Prostate gland (tissue), 2 donors: ENCODE measurements at places on chromosomes 12 and 14. TPM values are rescaled to one million over a fixed set of nuclear protein-coding genes. Genes with fewer than 3 reads are reported as not detected.
A peak's percentile ranks its signal among the peaks of the same experiment; 100 is the strongest.

- no peak overlapping the region for H3K27ac ChIP-seq
- no peak for DNase-seq
- H3K36me3 ChIP-seq, result no peaks in the 10 kb centered on the region
- peaks cover 2% of the 10 kb centered on the region for H3K27me3 ChIP-seq
- H3K4me1 ChIP-seq, result no peaks in the 10 kb centered on the region
Observed at GRCh38 chr12:4420138-4420670, 25.4 kb downstream of the FGF6 start.

RHOJ gene
- total RNA-seq, result 6.6 TPM

MIS18BP1 gene
- 46.7 TPM for total RNA-seq

L2HGDH gene
- total RNA-seq, result 5.6 TPM

KRT85 gene
- total RNA-seq, result not detected

DNA sequence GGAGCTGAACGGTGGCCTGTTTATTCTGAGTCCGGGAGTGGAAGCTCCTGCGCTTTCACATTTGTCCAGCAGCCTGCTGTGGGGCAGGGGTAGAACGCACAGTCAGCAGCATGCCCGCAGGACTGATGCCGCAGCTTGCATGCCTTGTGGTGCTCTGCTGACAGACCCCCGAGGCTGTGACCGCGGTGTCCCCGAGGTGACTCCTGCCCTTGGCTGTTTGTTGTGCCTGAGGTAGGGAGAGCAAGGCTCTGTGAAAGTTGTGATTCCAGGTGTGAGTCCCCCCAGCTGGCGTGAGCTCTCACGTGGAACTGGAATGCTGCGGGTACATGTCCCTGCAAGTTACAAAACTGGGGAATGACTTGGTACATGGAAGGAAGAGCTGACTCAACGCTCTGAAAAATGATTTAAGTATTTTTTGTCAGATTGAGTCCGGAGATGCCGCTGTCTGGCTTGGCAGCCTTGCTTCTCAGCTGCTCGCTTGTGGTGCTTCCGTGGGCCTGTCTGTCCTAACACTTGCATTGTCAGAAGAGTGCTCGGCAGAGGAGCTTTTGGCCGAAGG, 18.1 kb downstream of the MLXIP start:
- no peaks in the 10 kb centered on the region for H3K36me3 ChIP-seq
- H3K27ac ChIP-seq, result peak overlapping the region; percentile 64
- H3K4me3 ChIP-seq, result no peak overlapping the region

APOLD1 gene
- 10.7 TPM for total RNA-seq

NYNRIN gene
- 10.5 TPM for total RNA-seq

GRCh38 chr12:75720812-75721641, 209.6 kb upstream of the KRR1 start:
- DNase-seq, result peak; percentile 74
- peaks cover 7% of the 10 kb centered on the region for H3K4me1 ChIP-seq
- no peaks in the 10 kb centered on the region for H3K27me3 ChIP-seq
- H3K36me3 ChIP-seq, result no peaks in the 10 kb centered on the region
- H3K27ac ChIP-seq, result no peak overlapping the region

- no peaks in the 10 kb centered on the region for H3K36me3 ChIP-seq
- no peaks in the 10 kb centered on the region for H3K27me3 ChIP-seq
- no peak for DNase-seq
- no peak overlapping the region for H3K4me3 ChIP-seq
Observed at GRCh38 chr12:84070292-84070691, 842.3 kb downstream of the SLC6A15 start.

DNA sequence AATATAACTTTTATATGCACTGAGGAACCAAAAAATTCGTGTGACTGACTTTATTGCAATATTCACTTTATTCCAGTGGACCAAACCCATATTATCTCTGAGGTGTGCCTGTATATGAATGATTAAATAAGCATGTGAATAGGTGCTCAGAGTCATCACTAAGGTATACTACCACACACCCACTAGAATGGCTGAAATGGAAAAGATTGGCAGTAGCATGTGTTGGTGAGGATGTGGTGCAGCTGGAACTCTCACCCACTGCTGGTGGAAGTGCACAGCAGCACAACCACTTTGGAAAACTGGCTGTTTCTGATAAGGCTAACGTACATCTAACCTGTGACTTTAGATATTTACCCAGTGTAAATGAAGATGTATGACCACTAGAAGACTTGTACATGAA, 36.8 kb downstream of the GOLGA5 start:
- no peak overlapping the region for H3K4me3 ChIP-seq
- no peaks in the 10 kb centered on the region for H3K27me3 ChIP-seq
- H3K27ac ChIP-seq, result no peak overlapping the region
- DNase-seq, result no peak
- H3K36me3 ChIP-seq, result peaks cover 4% of the 10 kb centered on the region

DNA sequence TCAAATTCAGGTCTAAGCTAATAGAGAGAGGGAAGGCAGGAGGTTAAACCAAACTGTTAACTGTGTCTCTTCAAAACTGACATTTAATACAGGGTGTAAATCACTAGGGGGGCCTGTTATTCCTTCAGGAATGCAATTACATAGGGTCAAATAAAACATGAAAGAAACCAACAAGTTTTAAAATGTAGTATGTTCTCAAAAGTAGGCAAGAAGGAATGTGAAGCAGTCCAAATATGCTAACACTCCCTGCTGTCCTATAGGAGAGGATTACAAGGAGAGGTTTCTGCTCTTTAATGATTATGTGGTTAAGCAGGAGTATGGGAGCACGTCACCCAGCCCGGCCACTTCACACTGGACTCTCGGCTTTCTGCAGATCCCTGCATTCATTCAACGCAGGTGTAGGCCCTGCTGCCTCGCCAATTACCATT, 42.5 kb upstream of the BMP4 start:
- no peak overlapping the region for H3K27ac ChIP-seq
- H3K4me3 ChIP-seq, result no peak overlapping the region
- H3K4me1 ChIP-seq, result no peaks in the 10 kb centered on the region
- H3K27me3 ChIP-seq, result no peaks in the 10 kb centered on the region
- DNase-seq, result no peak

- H3K4me3 ChIP-seq, result peak overlapping the region; percentile 81
- H3K27me3 ChIP-seq, result no peaks in the 10 kb centered on the region
- no peaks in the 10 kb centered on the region for H3K36me3 ChIP-seq
- H3K27ac ChIP-seq, result peak overlapping the region; percentile 86
- H3K4me1 ChIP-seq, result no peaks in the 10 kb centered on the region
Observed at GRCh38 chr14:65413739-65414045, 1.2 kb downstream of the FUT8 start.

LRRC10 gene
- total RNA-seq, result not detected

SNW1 gene
- 45.6 TPM for total RNA-seq

- no peak for DNase-seq
- H3K4me3 ChIP-seq, result no peak overlapping the region
- H3K27me3 ChIP-seq, result no peaks in the 10 kb centered on the region
- H3K4me1 ChIP-seq, result no peaks in the 10 kb centered on the region
- H3K36me3 ChIP-seq, result no peaks in the 10 kb centered on the region
Observed at GRCh38 chr14:71478542-71478941, 453.7 kb upstream of the RGS6 start.

IQSEC3 gene
- 2.6 TPM for total RNA-seq

DNA sequence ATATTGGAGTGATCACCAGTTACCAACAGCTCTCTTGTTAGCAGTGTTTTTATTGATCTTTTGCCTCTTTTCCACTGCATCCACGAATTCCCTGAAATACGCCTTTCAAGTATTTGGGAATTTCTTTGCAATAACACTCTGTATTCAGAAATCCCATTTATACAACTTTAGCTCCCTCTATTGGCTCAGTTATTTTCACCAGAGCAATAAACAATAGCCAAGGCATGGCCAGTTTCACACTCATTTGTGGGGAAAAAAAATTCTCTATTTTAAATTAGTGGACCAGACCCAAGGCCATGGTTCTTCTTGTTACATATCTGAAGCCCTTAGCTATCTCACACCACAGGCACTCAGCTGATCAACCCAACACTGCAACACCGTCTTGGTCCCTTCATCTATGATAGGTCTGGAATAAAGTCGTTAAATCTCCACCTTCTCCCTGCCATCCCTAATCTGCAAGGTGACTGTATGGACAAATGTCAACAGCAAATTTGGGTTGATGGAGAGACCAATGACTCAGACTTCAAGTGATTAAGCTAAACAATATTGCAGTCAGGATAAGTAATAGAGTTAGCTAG, 92.4 kb upstream of the TMEM260 start:
- no peak overlapping the region for H3K27ac ChIP-seq
- DNase-seq, result no peak

DNA sequence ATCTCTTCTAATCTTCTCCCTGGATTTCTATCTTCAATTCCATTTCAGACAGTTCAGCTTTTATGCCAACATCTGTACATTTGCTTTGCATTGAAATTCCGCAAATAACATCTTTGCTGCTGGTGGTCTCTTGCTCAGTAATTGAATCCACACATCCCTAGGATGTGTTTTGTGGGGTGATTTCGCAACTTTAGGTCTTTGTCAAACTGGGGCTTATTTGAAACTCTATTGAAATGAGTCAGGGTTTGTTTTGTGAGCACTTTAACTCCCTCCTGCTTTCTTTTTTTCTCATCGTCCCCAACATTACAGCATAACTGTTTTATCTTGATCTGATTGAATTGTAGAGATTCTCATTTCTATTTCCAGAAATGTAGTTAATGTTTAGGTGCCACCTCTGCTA, 404.3 kb downstream of the NPAS3 start:
- H3K4me3 ChIP-seq, result no peak overlapping the region
- no peak overlapping the region for H3K27ac ChIP-seq
- no peak for DNase-seq
- no peaks in the 10 kb centered on the region for H3K4me1 ChIP-seq

- no peaks in the 10 kb centered on the region for H3K4me1 ChIP-seq
- no peaks in the 10 kb centered on the region for H3K36me3 ChIP-seq
- peaks cover 3% of the 10 kb centered on the region for H3K27me3 ChIP-seq
- DNase-seq, result no peak
- H3K4me3 ChIP-seq, result no peak overlapping the region
Observed at GRCh38 chr14:29461506-29461905, 466.1 kb downstream of the PRKD1 start.

DNA sequence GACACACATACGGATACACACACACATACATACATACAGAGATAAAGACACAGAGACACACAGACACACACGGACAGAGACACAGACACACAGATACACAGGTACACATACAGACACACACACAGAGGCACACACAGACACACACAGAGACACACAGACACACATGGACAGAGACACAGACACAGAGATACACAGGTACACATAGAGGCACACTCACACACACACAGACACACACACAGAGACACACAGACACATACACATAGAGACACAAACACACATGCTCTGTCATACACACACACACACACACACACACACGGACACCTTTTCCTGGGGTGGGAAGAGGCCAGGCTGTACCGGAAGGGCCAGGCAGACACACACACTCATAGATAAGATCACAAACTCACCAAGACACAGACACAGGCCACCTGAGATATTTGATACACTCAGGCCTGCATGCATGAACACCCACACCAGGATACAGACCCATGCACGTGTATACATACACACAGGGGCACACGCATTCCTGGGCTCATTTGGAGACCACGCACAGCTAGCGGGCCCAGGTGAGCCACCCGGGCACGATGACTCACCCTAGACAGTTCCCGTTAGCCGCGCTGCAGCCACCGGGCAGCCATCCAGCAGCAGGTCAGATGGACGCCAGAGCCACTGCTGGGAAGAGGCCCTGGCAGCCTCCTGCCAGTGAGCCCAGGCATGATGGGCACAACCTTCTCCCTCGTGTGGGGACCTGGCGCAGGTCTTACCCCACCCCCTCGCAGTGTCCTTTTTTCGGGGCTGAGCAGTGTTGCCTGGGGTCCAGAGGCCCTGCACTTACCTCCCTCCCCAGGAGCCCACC, 1.8 kb upstream of the AHNAK2 start:
- no peak overlapping the region for H3K27ac ChIP-seq
- H3K4me1 ChIP-seq, result peaks cover 14% of the 10 kb centered on the region
- H3K4me3 ChIP-seq, result no peak overlapping the region
- H3K36me3 ChIP-seq, result no peaks in the 10 kb centered on the region
- no peaks in the 10 kb centered on the region for H3K27me3 ChIP-seq

DNA sequence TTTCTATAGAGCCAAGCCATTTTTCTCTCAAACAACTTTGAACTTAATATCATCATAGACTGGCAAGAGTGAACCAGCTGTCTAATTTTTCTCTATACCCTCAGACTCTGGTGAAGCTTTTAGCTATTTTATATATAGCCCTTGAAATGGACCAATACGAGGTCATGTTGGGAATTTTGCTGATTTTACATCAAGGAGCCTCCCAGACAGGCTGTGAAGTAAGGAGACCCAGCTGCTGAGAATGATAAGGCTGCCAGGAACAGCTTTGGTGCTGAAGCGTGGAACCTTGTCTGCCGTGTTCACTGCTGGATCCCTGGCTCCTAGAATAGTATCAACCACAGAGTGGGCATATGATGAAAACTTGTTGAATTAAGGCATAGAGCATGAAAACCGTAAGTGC, 326.2 kb upstream of the NAV3 start:
- no peaks in the 10 kb centered on the region for H3K27me3 ChIP-seq
- H3K4me1 ChIP-seq, result no peaks in the 10 kb centered on the region
- no peak overlapping the region for H3K4me3 ChIP-seq
- H3K27ac ChIP-seq, result no peak overlapping the region

GRCh38 chr14:93909429-93910128, 17.6 kb upstream of the FAM181A start:
- no peak for DNase-seq
- H3K4me1 ChIP-seq, result no peaks in the 10 kb centered on the region
- no peak overlapping the region for H3K4me3 ChIP-seq
- no peaks in the 10 kb centered on the region for H3K27me3 ChIP-seq
- H3K27ac ChIP-seq, result no peak overlapping the region

GRCh38 chr14:70130482-70130881, 58.3 kb downstream of the SLC8A3 start:
- DNase-seq, result no peak
- no peaks in the 10 kb centered on the region for H3K4me1 ChIP-seq

DNA sequence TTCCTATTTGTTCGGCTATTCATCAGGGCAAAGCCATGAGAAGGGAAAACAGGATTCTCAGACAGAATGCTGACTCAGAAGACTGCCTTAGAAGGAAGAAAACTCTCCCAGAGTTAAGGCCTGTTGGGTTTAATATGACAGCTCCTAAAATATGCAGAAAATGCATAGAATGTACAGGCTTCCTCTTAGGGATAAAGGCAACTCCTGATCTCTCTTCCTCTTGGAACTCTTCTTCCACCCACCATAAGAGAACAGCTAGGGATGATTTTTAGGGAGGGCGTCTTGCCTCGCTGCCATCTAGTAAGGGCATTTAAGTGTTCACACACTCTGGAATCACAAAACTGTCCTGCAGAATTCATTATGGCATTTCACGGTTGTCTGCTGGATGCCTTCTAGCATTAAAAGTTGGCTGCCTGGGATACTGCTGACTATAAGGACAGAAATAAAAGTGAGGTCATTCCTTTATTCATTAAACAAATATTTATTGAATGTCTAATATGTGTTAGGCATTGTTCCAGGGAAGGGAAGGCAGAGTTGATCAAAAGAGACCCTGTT, 73.7 kb downstream of the DCAF5 start:
- peak overlapping the region; percentile 64 for H3K27ac ChIP-seq
- no peaks in the 10 kb centered on the region for H3K27me3 ChIP-seq
- DNase-seq, result no peak
- peaks cover 7% of the 10 kb centered on the region for H3K36me3 ChIP-seq
- peaks cover 6% of the 10 kb centered on the region for H3K4me1 ChIP-seq

GRCh38 chr12:130127532-130127911, 34.7 kb upstream of the FZD10 start:
- no peaks in the 10 kb centered on the region for H3K36me3 ChIP-seq
- H3K27ac ChIP-seq, result peak overlapping the region; percentile 66
- DNase-seq, result no peak
- no peaks in the 10 kb centered on the region for H3K4me1 ChIP-seq

GRCh38 chr12:72889791-72890190, 617.6 kb downstream of the TRHDE start:
- H3K4me1 ChIP-seq, result no peaks in the 10 kb centered on the region
- H3K27ac ChIP-seq, result no peak overlapping the region
- H3K27me3 ChIP-seq, result no peaks in the 10 kb centered on the region
- no peak overlapping the region for H3K4me3 ChIP-seq
- no peak for DNase-seq

ANKS1B gene
- 17.4 TPM for total RNA-seq
